Hair follicular keratinocyte (primary cell): ENCODE measurements at places on chromosomes 11 and 22. TPM values are rescaled to one million over a fixed set of nuclear protein-coding genes. Genes with fewer than 3 reads are reported as not detected.

GLYATL1 gene
- 0.16 and 0.19 TPM in 2 replicates for total RNA-seq

FOLH1 gene
- total RNA-seq: not detected in 2 replicates

FREY1 gene
- 0.38 TPM in 1 of 2 replicates, not detected in the other for total RNA-seq

CD44 gene
- 507 and 963 TPM in 2 replicates for total RNA-seq

EXPH5 gene
- total RNA-seq: 5.4 TPM in 2 replicates

FBLN1 gene
- 16.6 and 20.0 TPM in 2 replicates for total RNA-seq

SLC5A12 gene
- not detected in 2 replicates for total RNA-seq

RFPL2 gene
- not detected in 2 replicates for total RNA-seq

HBD gene
- total RNA-seq: not detected in 2 replicates

HPS4 gene
- 25.3 and 29.4 TPM in 2 replicates for total RNA-seq

NCAM1 gene
- 0.31 TPM in 1 of 2 replicates, not detected in the other for total RNA-seq

UCP3 gene
- 0.38 TPM in 1 of 2 replicates, not detected in the other for total RNA-seq

OR51I1 gene
- total RNA-seq: not detected in 2 replicates

BTBD10 gene
- 49.7 and 52.0 TPM in 2 replicates for total RNA-seq

GAL3ST1 gene
- total RNA-seq: not detected in 2 replicates

MOGAT2 gene
- not detected in 2 replicates for total RNA-seq

SPDYC gene
- not detected in 2 replicates for total RNA-seq

PANX2 gene
- 0.04 and 0.62 TPM in 2 replicates for total RNA-seq

DDTL gene
- total RNA-seq: 1.5 and 2.9 TPM in 2 replicates

OR9Q1 gene
- total RNA-seq: not detected in 2 replicates
